ENCODE measurements at places on chromosomes 6 and 20.

DNA sequence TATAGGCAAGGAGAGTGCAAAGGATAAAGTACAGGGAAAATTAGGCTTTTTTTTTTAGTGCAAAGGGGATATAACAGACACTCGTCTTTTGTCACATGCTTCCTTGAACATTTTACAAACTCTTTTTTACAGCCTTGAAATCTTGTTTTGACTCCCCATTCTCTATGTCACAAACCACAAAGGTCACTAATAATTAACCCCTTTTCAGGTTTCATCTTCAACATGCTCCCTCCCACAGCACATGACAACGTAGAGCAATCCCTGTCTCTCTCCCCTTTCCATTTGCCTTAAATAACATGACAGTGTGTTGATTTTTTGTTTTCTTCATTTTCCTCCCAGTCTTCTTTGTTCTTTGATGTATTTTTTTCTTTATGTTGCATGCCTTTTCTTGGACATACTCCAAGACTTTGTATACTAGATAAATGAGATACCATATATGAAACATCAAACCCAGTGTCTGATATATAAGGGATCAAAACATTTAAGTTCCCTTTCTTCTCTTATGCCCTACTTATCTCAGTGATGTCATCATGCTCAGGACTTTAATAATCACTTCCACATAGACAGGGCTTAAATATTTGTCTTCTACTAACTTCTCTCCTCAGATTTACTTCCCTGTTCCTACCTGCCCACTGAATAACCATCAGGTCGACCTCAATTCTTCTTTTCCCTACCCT lies 378.7 kb upstream of the HSF2 start:
- no peak for DNase-seq

- no peak for DNase-seq
These were observed 970.5 kb downstream of the EYS start for GRCh38 chr6:64736421-64736950.

DNA sequence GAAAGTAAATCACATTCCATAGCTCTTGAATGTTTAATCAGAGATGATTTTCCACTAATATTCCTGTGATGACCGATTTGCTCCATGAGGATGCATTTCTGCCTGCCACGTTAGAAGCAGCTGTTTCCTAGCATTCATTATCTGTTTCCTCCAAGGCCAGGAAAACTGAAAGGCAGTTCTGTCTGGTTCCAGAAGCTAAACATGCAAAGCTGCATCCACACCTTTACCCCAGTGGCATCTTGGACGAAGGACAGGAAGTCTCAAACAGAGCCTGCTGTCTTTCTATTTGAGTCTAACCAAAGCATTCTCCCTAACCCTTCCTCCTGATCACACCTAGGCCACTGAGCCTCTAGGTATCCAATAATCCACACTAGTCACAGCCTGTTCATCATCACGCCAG lies 27.6 kb downstream of the CNKSR3 start:
- DNase-seq: no peak

- DNase-seq: peak; percentile 4
These were observed 150.8 kb downstream of the GRIK2 start for GRCh38 chr6:101544286-101544685.

GRCh38 chr20:5969348-5969935 lies 19.0 kb downstream of the MCM8 start:
- no peak for DNase-seq

DNA sequence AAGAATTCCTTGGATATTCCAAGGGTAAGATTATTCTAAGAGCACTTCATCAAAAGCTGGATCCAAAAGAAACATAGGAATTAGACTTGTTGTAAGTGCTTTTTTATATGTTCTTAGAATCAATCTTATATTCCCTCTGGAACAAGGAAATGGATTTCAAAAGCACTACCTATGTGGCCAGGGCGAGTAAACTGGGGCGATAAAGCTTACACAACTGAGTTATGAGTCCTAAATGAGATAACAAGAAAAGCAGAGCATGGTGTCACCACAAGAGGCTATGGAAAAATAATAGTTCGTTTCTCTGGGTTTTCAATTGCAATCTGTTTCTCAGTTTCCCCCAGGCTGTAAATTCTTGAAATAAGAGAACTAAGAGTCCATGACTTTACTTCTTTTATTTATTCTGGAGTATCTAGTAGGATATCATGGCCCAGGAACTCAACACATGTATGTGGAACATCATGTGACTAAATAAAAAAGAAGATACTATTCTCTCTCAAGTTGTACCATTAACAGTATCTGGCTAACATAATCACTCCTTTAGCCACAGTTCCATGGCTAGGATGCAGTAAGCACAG lies 51.5 kb downstream of the NUDT3 start:
- no peak for DNase-seq

GRCh38 chr6:1596088-1596852 lies 13.4 kb upstream of the FOXC1 start:
- peak; percentile 73 for DNase-seq

DNA sequence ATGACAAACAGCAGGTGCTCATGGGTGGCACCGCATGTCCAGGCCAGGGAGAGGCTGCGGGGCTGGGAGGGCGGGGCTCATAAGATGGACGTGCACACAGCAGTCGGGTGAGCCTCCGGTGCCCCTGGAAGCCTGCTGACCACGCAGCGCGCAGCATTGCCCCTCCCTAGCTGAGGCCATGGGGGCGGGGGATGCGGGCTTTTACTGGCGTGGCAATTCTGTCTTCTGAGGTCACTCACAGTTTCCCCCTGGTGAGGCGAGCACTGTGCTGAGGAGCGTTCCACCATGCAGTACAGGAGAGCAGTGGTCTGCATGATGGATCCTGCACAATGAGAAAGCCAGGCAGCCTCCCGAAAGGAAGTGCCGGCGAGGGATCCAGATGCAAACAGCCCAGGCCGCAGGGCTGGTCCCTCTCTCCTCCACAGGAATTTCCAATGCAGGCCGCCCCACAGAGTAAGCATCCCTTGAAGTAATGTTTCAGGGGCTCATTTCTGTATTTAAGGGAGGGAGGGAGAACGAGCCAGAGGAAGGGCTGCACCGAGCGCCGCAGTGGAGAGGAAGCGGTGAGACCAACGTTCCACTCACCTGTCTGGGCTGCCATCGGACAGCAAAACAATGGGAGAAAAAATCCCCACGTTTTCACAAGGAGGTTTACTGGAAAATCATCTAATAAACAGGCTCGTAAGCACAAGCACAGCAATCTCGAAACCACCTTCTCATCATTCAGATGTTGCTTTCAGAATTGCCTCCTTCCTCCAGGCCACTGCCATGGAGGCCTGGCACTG lies 56.0 kb downstream of the IRF4 start:
- no peak for DNase-seq

- no peak for DNase-seq
These were observed 112.8 kb downstream of the ARHGAP18 start for GRCh38 chr6:129597023-129597713.

GRCh38 chr20:57312138-57312537 lies 17.5 kb upstream of the SPO11 start:
- no peak for DNase-seq

- no peak for DNase-seq
These were observed 18.4 kb downstream of the PDE7B start for GRCh38 chr6:135869857-135870256.

DNA sequence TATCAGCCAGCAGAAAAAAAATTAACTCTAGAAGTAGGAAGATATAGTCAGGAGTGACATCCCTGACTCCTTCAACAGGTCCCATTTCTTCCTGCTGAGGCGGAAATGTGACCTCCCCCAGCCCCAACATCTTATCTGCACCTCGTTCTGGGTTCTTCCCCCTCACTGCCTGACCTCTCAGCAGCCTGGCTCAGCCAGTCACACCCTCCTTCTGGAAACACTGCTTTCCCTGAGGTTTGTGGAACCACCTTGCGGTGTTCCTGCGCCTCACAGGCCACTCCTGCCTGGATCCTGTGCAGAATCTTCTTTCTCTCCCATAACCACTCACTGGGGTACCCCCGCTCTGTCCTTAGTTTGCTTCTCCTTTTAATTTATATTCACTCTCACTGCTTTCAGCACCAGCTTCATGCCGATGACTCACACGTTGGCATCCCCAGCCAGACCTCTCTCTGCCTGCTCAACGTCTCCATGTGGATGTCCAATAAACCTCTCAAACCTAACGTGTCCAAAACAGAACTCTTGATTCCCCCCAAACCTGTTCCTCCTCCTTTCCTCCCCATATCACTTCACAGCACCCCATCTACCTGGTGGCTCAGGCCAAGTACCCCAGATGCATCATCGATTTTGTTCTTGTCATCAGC lies 222.8 kb upstream of the PLN start:
- no peak for DNase-seq

GRCh38 chr6:41021832-41022231 lies 17.2 kb downstream of the UNC5CL start:
- DNase-seq: peak; percentile 50

GRCh38 chr6:2582268-2582667 lies 168.5 kb downstream of the MYLK4 start:
- DNase-seq: no peak

GRCh38 chr6:8080362-8081151 lies 16.4 kb upstream of the BLOC1S5 start:
- no peak for DNase-seq

DNA sequence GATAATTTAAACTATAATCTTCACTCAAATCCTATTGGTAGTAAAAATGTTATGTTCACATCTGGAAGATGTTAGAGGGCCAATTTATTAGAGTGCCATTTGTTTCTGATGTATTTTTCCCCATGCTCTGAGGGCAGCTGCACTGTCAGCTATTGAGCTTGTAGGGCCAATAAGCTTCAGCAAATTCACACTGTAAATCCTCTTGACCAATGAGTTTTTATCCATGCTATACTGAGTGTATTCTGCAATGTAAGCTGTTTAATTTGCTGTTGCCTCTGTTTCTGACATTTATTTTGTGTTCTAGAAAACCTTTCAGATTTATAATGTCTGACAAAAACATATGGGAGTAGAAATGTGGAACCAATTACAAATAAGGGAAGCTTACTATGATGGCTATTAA lies 62.6 kb downstream of the OGFRL1 start:
- DNase-seq: no peak

DNA sequence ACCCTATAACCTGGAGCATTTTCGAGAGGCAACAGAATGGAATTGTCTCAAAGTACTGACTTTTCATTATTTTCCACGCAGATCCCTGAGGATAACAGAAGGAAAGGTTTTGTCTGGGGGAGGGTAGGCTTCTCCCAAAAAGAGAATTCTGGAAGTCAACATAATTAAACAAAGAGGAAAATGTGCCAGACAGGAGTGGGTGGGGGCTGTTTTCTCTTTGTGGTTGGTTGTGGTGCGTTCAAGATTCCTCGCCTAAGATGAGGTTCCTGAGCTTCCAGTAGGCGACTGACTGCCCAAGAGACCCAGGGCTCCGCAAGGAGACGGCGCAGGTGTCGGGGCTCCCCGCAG lies 70.4 kb downstream of the SOX4 start:
- no peak for DNase-seq

DNA sequence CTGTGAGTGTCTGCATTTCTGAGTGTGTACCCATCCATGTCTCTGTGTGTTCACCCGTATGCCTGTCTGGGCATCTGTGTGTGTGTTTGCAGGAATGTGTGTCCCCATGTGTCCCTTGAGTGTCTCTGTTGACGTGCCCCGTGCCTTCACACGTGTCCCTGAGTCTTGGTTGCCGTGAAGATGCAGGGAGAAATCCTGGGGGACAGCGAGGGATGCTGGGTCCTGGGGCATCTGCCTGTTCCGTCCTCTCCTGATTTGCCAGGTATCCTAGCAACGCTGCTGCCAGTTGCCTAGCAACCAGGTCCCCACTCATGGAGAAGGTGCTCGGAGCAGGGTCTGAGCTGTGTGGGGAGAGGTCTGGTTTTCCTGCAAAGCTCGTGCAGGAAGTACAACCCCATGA lies 6.0 kb upstream of the LKAAEAR1 start:
- peak; percentile 61 for DNase-seq

DNA sequence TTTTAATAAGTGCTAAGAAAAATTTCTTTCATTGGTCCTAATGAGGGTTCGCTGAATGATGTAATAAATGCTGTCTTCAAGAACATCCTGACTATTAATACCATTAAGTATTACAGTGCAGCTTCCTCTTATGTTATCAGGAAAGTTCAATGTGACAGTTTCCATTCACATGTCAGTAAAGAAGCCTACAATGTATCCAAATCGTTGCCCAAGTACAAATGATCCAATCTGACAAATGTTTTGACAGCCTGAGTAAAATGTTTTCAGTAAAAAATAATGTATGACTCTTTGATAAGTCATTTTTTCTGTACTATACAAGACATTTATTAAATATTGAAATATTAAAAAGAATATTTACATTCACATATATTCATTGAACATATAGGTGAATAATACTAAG lies 496.1 kb upstream of the MANEA start:
- DNase-seq: no peak

DNA sequence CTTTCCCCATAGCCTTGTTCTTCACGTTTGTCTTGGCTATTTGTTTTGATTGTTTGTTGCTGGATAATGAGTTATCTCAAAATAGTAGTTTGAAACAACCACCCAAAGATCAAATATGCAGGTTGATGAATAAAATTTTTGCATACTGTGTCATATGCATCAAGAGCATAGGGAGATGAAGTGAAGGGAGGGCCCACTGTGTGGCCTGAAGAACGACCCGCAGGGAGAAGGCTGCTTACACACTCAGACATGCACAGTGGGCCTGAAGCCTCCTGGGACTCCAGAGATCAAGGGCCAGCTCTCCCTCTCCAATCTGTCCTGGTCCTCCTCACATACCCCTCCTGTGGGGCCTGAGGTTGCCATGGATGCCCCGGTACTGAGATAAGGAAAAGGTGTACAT lies 16.2 kb upstream of the TREM2 start:
- DNase-seq: no peak

DNA sequence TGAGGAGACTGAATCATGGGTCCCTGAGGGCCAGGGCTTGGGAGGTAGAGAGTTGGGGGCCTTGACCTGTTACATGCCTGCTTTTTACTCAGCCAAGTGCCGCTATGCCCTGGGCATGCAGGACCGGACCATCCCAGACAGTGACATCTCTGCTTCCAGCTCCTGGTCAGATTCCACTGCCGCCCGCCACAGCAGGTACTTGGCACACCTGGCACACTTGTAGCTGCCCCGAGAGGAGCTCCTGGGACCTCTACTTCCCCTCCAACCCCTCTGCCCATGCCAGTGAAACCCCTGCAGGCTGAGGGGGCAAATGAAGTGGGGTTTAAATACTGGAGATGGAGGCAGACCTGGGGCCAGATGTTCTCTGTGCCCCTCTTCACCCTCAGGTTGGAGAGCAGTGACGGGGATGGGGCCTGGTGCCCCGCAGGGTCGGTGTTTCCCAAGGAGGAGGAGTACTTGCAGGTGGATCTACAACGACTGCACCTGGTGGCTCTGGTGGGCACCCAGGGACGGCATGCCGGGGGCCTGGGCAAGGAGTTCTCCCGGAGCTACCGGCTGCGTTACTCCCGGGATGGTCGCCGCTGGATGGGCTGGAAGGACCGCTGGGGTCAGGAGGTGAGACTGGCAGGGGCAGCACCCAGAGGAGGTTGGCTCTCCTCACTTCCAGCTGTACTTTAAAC lies 4.6 kb downstream of the DDR1 start:
- DNase-seq: no peak

Data from NCI-H82 (cell line).